ENCODE measurements at places on chromosomes 12 and 14.

DNA sequence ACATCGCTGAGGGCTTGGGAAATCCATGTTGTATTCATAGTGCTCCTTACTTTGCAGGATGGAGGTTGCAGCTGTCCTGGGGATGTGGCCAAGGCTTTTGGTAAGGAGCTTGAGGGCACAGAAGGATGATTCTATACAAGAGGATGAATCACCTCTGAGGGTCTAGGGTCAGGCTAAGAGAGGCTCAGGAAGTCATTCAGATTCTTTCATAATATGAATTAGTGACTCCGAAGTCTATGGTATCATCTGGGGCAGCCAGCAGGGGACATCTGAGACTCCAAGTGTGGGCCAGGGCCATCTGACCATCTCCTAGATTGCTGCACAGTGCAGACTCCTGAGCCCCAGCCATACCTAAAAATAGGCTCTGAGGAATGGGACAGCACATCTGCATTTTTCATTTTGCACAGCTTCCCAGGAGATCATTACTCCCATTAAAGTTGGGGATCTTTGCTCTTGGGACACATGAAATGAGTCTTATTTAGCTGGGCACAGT is 4.8 kb downstream of the GMPR2 start:
- no peak for DNase-seq

- no peak for DNase-seq
Observed at GRCh38 chr12:22115711-22116110, 69.7 kb downstream of the CMAS start.

DNA sequence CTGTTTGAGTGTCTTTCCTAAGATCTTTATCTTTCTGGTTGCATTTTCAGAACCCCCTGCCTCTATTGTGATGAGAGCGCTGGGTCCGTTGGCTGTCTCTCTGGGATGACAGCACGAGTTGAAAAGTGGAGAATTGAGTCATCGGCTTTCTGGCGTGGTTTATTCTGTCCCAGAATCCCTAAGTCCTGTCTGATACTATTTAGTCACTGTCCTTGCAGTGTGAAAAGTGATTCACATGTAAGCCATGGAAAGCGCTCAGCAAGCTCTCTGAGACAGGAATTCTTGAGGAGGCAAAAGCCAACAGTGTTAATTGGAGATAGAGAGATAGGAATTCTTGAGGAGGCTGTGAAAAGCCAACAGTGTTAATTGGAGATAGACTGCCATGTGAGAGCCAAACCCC is 121.7 kb downstream of the CHST11 start:
- no peak for DNase-seq

GRCh38 chr12:125861299-125862281 is 796.4 kb downstream of the AACS start:
- DNase-seq = no peak

- no peak for DNase-seq
Observed at GRCh38 chr12:80925237-80925636, 12.5 kb downstream of the LIN7A start.

DNA sequence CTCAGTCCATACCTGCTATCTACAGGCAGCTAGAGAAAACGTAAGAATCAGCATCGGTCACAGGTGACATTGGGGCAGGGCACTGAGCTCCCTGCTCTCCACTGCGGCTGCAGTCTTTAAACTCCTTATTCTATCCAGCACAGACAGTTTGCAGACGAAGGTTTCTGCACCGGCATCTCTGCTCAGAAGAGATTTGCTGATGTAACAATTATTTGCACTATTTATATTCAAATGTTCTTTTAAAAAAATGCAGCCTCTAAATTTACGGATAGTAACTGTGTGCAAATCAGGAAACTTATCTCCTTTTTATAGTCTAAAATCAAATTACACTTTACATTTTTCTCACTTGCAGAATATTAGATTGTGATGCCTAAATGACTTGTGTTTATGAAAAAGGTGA is 671.0 kb downstream of the VRK1 start:
- DNase-seq = no peak

- no peak for DNase-seq
Observed at GRCh38 chr12:117143008-117143532, 43.9 kb upstream of the TESC start.

DNA sequence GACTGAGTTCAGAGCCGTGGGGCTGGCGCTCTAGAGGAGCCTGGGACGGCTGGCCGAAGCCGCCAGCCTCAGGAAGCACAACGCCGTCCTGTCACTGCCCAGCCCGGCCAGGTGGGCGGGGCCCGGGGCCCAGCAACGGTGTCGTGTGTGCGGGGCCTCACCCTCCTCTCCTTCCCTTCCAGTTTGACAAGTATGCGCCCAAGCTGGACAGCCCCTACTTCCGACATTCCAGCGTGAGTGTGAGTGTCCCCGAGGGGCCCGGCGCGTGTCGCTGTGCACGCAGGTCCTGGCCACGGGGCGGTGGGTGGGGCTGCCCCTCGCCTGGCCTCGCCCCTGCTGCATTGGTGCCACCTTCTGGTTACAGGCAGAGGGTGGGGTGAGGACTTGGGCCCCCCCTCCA is 38.3 kb downstream of the LRCOL1 start:
- DNase-seq = no peak

DNA sequence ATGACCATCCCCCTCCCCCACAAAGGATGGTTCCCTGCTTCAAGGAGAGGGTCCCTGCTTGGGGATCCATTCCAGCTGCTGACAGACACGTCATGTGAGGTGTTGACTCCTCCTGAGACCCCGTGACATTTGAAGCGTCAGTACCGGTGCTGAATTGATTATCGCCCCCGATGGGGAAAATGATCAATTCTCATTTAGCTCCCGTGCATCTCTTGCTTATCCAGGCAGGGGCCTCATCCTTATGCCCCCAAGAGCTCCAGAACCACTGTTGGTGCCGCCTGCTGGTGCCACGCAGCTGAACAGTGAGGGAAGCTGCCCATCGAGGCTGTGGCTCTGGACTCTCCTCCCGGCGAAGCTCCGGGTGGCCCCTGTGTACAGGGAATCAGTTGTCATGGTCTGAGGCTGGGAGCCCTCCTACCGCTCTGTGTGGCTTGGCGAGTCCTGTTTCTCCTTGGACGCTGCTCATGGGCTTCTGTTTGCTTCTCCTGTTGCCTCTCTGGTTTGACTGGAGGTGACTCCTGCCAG is 4.6 kb downstream of the KIF26A start:
- peak; percentile 67 for DNase-seq

GRCh38 chr14:58705066-58705465 is 67.3 kb downstream of the DACT1 start:
- no peak for DNase-seq

DNA sequence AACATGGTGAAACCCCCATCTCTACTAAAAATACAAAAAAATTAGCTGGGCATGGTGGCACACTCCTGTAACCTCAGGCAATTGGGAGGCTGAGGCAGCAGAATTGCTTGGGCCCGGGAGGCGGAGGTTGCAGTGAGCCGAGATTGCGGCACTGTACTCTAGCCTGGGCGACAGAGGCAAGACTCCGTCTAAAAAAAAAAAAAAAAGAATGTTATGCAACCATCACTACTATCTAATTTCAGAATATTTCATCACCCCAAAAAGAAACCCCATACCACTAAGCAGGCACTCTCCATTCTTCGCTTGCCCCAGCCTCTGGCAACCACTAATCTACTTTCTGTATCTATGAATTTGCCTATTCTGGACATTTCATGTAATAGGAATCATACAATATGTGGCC is 68.8 kb upstream of the AMN start:
- DNase-seq = no peak

DNA sequence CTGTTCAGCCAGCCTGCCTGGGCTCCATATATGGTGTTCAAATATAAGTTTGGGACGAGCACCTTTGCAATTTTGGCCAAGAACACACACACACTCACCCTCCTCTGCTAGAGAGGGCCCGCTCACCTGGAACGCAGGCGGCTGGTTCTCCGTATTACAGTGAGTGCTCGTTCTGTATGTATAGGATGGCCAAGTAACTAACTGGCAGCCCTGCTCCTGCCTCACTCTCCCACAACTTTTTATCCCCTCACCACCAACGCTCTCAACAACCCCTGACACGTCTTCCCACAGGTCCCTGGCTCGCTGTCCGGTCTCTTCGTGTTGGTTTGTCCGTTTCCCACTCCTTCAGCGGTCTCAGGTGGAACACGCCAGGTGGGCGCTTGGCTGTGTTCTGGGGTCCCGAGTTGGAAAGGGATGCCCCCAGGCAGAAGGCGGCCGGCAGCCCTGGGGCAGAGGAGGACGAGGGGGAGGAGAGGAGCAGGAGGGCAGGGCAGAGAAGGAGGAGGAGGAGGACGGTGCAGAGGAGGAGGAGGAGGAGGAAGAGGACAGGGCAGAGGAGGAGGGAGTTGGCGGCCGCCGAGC is 398 bp upstream of the MSRB3 start:
- DNase-seq = no peak

GRCh38 chr12:122355706-122356105 is 66.8 kb downstream of the CLIP1 start:
- DNase-seq = peak; percentile 44

GRCh38 chr12:104306376-104306775 is 2.8 kb downstream of the EID3 start:
- DNase-seq = no peak

- no peak for DNase-seq
Observed at GRCh38 chr12:4036671-4037271, 163.6 kb upstream of the PARP11 start.

DNA sequence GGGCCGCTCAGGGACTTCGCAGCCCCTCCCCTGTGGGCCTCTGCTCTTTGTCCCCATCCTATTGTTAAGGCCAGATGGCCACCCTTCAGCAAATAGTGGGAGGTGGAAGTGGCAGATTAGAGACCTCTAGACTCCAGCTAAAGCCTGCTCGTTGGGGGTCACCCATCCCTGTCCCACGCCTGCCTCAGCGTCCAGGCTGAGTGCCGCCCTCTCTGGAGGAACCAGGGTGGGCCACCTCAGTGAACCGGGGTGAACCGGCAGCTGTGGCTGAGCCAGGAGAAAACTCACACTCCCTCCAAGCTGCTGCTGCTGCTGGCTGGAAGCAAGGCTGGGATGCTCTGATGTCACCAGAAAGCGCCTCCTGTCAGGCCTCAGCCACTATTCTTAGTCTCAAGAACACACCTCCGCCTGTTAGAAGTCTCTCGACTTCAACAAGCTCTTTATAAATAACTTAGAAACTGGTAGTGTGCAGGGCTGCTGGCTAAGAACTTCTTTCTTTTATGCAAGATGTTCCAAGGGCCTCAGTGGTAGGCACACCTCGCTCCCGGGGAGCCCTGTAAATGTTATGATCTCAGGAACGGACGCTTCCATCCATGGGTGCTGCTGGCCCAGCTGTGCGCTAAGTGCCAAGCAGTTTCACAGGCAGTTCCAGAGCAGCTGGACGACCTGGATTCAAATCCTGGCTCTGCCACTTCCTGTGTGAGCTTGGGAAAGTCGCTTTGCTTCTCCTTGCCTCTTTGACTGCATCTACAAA is 19.8 kb upstream of the TESC start:
- DNase-seq = no peak

- DNase-seq = no peak
Observed at GRCh38 chr12:132525011-132525832, 35.3 kb downstream of the FBRSL1 start.

DNA sequence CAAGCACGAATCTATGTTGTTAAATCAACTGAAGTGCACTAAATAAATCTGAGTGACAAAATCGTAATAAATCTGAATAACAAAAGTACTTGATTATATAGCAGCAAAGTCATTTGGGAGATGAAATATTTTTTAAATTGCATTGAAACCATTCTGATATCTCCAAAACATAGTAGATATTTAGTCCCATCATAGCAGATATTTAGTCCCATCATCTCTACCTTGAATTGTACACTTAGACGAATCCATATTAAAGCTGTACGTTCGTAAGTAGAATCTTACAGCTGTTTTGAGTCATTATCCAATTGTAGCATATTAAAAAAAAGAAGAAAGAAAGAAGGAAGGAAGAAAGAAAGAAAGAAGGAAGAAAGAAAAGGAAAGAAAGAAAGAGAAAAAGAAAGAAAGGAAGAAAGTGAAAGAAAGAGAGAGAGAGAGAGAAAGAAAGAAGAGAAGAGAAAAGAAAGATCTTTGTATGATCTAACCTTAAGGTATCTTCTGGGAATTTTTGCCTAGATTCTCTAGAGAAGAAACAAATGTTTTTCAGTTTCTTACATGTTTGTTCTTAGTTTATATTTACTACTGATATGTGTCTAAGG is 2.6 kb downstream of the DCN start:
- no peak for DNase-seq

GRCh38 chr12:2363836-2364609 is 311.2 kb downstream of the CACNA1C start:
- no peak for DNase-seq

- no peak for DNase-seq
Observed at GRCh38 chr12:108441549-108441948, 73.5 kb upstream of the FICD start.

DNA sequence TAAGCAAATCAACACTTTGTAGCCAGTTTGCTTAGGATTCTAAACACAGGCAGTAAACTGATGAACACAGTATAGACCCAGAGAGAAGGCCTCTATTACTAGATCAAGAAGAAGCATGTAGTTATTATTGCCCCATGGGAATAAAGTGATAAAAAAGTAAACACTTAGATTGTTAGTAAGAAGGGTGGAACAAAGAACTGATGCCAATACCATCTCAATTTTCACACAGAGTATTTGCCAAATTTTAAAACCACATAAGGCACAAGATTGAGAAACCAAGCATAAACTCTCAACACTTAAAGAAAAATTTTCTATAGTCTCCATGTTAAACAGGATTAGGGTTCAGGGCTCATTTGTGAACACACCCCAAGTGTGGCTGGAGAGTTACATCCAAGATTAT is 77.0 kb upstream of the SYT1 start:
- DNase-seq = no peak

DNA sequence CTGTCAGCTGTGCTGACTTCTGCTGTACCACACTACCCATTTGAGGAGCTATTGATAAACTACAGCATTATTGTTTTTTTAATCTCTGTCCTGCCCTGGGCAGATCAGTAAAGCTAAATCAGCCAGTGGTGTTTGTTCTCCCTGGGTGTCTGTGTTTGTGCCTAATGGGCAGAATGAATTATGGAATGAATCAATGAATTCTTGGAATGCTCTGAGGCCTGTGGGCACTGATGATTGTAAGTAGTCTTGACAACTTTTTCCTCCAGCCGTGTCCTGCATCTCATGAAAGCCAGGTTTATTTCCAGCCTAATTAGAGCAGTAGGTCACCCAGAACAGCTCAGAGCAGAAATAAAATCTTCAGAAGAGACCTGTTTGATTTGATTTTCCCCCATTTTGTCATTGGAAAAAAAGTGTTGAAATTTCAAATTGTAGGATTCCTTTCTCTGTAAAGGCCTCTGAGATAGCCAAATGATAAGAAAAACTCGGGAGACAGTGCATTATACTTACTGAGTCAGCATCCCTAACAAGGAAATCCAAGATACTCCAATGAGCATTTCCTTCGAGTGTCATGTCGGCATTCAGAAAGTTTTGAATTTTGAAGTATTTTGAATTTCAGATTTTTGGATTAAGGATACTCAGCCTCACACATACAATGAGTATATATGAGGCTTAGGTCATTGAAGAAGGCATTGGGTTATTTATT is 19.4 kb upstream of the EVL start:
- no peak for DNase-seq

DNA sequence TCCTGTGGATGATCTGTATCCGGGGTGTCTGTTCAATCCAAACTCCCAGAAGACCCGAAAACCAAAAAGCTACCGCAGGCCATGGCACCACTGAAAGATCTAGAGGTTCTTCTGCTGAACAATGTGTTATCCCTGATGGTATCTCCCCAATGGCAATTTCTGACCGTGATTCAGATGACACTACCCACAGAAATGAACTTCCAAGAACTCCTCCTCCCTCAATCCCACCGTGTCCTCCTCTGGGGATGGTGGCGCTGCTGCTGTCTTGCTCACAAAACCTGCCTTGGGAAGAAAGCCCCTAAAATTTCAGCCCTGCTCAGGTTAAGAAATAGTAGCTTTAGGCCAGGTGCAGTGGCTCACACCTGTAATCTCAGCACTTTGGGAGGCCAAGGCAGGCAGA is 7.8 kb downstream of the CRACR2A start:
- DNase-seq = no peak

Data from NCI-H446 (cell line).